T-cell (primary cell): ENCODE measurements at places on chromosomes 1 and 21. TPM values are rescaled to one million over a fixed set of nuclear protein-coding genes. Genes with fewer than 3 reads are reported as not detected.
A peak's percentile ranks its signal among the peaks of the same experiment; 100 is the strongest.

- H3K4me3 ChIP-seq, result peak overlapping the region; percentile 11
- no peaks in the 10 kb centered on the region for H3K27me3 ChIP-seq
- DNase-seq, result no peak
- peaks cover 21% of the 10 kb centered on the region for H3K4me1 ChIP-seq
- peak overlapping the region; percentile 47 for H3K27ac ChIP-seq
Measured at GRCh38 chr1:160781914-160782689, 13.9 kb upstream of the LY9 start.

GRCh38 chr1:82564333-82564732, 763.6 kb downstream of the ADGRL2 start:
- H3K27me3 ChIP-seq, result no peaks in the 10 kb centered on the region
- H3K4me3 ChIP-seq, result no peak overlapping the region
- DNase-seq, result no peak
- H3K36me3 ChIP-seq, result no peaks in the 10 kb centered on the region
- H3K27ac ChIP-seq, result no peak overlapping the region

The LRRC38 gene
- not detected for total RNA-seq

The CRNN gene
- total RNA-seq, result not detected

GRCh38 chr1:180643693-180644092, 11.9 kb downstream of the XPR1 start:
- H3K36me3 ChIP-seq, result no peaks in the 10 kb centered on the region
- no peak for DNase-seq
- no peaks in the 10 kb centered on the region for H3K27me3 ChIP-seq

DNA sequence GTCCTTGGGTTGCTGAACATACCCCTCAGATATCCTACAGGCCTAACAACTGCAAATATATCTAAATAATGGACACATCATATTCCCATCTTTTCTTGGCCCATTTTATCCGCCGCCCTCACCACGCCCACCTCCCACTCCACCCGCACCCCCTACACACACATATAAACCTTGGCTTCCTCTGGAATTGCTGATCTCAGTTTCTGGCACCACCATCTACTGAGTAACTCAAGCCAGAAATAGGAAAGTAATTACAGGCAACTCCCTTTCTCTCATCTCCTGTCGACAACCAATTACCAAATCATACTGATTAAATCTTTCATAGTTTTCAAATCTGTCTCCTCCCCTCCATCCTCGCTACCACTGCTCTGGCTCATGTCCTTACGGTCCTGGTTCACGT, 4.7 kb downstream of the RGS8 start:
- H3K27ac ChIP-seq, result no peak overlapping the region
- H3K36me3 ChIP-seq, result no peaks in the 10 kb centered on the region
- H3K27me3 ChIP-seq, result peaks cover 7% of the 10 kb centered on the region
- no peak overlapping the region for H3K4me3 ChIP-seq
- DNase-seq, result no peak
- no peaks in the 10 kb centered on the region for H3K4me1 ChIP-seq

The OR2T3 gene
- not detected for total RNA-seq

DNA sequence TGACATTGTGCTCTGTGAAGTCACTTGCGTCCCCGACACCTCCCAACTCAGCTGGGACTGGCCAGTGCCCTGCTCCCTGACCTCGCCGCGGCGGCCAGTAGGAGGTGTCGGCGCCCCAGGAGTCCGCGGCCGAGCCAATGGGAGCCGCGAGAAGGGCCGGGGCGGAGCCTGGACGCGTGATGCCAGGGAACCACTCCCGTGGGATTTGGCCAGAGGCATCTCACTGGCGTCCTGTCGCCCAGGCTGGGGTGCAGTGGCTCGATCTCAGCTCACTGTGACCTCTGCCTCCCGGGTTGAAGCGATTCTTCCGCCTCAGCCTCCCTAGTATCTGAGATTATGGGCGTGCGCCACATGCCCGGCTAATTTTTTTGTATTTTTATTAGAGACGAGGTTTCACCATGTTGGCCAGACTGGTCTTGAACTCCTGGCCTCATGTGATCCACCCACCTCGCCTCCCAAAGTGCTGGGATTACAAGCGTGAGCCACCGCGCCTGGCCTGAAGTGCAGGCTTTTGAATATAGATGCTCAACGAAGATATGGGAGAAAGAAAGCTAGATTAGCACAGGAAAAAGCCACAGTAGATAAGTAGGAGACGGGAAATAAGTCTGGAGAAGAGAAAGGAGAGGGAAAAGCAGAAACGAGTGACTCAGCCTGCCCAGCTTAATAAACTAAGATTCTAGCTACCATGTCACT, 38.0 kb downstream of the ZBTB8OS start:
- H3K36me3 ChIP-seq, result no peaks in the 10 kb centered on the region

The NBPF6 gene
- total RNA-seq, result not detected

The ANGPTL7 gene
- not detected for total RNA-seq

The DIO1 gene
- total RNA-seq, result not detected

- no peak overlapping the region for H3K4me3 ChIP-seq
- no peaks in the 10 kb centered on the region for H3K27me3 ChIP-seq
- H3K4me1 ChIP-seq, result no peaks in the 10 kb centered on the region
- no peaks in the 10 kb centered on the region for H3K36me3 ChIP-seq
- H3K27ac ChIP-seq, result no peak overlapping the region
Measured at GRCh38 chr1:215794156-215794555, 227.1 kb downstream of the KCTD3 start.

DNA sequence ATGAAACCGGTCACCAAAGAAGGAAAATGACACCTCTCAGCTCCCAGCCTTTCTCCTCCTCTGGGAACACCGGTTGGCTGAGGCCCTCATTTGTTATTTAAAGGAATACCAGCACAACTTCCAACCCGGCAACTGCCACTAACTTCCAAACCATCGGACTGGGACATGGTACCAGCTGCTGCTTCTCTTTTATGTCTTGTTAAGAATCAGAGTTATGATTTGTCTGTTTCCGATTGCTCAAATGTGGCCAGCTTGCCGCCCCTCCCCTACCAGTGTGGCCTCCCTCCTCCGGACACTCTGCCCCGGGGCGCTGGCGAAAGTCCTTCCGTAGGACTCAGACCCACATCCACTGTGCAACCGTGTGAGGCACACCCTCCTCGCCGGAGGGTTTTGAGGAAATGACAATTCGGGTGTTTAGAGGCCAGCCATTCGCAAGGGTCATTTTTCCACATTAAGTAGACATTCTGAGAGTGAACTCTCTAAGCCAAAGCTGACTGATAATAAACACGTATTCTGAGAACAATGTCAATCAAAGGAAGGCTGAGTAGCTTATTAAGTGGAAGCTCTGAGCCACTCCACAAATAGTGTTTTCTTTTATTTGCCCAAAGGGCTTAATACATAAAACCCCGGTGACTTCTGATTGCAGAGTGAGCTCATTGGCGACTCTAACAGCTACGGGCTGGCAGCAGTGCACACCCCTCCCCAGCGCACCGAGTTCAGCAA, 5.5 kb downstream of the RIPK4 start:
- DNase-seq, result no peak
- H3K27ac ChIP-seq, result no peak overlapping the region
- H3K36me3 ChIP-seq, result no peaks in the 10 kb centered on the region
- H3K4me1 ChIP-seq, result peaks cover 13% of the 10 kb centered on the region
- H3K27me3 ChIP-seq, result peaks cover 73% of the 10 kb centered on the region

DNA sequence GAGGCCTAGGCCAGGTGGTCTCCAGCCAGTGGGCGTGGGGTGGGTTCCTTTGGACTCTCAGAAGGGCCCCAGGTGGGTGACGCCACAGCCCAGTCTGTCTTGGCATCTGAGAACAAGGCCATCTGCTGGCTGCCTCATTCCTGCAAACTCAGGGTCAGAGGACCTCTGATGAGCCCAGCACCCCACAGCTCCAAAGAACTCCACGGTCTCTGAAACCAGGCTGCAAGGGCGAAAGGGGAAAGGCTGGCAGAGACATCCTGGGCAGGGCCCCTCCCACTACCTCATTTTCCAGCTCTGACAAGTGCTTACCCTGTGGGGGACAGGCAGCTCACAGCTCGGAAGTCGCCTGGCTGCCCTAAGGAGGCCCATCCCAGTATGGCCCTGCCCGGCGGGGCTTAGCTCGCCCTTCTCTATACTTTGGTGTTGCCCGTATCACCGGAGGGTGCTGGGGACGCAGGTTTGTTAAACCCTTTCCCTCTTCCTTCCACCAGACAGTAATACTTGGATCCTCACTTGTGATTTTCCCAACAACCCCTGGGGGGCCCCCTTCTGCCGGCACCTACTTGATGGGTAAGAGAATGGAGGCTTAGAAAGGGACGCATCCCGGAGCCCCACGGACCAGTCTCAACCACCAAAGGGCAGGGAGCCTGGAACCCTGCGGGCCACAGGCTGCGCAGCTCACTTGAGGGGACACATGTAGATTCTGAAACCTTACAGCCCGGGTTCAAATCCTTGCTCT, 10.9 kb upstream of the EDN2 start:
- H3K36me3 ChIP-seq, result no peaks in the 10 kb centered on the region
- DNase-seq, result no peak

GRCh38 chr1:115655306-115655663, 13.5 kb downstream of the VANGL1 start:
- H3K4me1 ChIP-seq, result no peaks in the 10 kb centered on the region
- H3K27me3 ChIP-seq, result no peaks in the 10 kb centered on the region
- H3K4me3 ChIP-seq, result no peak overlapping the region

DNA sequence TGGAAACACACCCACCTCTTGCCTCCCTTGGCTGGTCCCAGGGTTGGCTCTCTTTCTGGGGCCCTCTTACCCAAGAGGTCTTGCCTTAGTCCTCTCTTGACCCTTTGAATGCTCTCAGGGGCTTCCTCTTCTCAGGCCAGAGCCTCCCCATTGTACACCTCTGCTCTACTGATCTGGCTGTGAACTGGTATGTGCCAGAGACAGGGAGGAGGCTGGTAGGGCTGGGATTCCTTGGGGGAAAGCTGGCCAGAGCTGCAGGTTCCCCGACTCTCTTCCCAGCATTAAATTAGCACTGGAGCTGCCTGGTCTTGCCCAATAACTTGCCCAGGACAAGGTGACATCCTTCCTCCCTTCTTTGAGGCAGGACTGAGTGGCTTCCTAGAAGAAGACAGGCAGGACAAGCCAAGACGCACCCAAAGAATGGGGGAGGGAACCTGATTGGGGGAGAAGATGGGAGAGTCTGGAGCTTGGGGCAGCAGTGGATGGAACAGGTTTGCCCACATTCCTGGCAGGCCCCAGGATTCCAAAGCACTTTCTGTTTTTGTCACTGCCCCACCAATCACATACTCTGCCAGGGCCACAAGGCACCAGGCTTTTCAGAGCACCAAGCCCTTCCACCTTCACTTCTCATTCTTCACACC, 37.2 kb upstream of the CITED4 start:
- peaks cover 4% of the 10 kb centered on the region for H3K27me3 ChIP-seq
- H3K36me3 ChIP-seq, result no peaks in the 10 kb centered on the region
- H3K27ac ChIP-seq, result no peak overlapping the region
- H3K4me1 ChIP-seq, result no peaks in the 10 kb centered on the region

DNA sequence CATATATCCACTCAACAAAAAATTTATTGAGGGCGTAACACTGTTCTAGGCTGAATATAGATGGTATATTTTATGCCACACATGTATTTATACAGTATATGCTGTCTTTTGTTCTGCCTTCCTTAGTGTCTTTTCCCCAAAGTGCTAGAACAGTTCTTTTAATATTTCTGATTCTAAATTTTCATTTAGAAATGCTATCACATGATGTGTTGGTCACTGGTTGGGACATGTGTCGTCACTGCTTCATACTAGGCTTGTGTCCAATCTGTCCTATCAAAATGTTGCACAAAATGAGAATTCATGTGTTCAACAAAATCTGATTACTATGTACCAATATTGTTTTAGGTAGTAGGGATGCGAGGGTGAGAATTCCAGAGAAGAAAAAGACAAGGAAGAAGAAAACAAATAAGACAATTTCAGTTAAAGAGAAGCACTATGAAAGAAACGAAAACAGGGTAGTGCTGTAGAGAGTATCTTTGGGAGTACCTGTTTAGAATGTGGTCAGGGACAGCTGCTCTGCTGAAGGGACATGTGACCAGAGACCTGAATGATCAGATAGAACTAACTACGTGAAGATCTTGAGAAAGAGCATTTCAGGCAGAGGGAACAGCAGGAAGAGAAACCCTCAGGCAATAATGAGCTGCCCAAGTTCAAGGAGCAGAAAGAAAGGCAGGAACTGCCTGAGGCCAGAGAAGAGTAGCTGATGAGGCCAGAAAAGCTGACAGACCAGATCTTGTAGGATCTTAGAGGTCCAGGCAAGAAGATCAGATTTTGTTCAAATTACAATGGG, 1.3 kb downstream of the KMO start:
- no peak for DNase-seq
- H3K4me1 ChIP-seq, result peaks cover 9% of the 10 kb centered on the region
- no peaks in the 10 kb centered on the region for H3K36me3 ChIP-seq
- no peaks in the 10 kb centered on the region for H3K27me3 ChIP-seq

DNA sequence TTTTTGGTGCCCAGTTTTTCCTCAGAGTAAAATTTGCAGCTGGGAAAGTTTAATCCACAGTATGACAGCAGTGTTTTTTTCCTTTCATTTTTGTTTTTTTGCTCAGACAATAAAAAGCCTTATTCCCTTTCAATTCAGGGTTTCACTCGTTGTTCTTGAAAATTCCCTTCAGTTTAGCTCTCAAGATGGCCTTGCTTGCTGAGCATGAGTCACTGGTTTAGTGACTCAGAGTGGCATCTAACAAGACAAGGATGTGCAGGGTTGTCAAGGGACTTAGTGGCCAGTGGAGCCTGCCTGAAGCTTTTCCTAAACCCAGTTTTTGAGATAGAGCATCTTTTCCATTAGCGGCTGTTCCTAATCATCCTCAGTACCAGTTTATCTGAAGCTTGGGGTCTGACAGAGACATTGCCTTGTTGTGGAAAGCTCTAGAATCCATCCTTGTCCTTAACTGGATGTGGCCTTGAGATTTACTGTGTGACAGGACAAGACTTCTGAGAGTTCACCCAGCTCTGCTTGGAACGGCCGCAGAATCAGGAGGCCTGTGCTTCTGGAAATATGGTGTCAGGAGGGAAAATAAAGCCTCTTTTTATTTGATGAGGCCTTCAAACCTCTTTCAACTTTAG, 48.4 kb upstream of the DNAJC6 start:
- no peak overlapping the region for H3K27ac ChIP-seq
- H3K36me3 ChIP-seq, result no peaks in the 10 kb centered on the region
- peaks cover 16% of the 10 kb centered on the region for H3K27me3 ChIP-seq
- no peak for DNase-seq
- no peak overlapping the region for H3K4me3 ChIP-seq

GRCh38 chr1:15158506-15159165, 5.1 kb downstream of the TMEM51 start:
- no peaks in the 10 kb centered on the region for H3K36me3 ChIP-seq
- H3K27me3 ChIP-seq, result peaks cover 23% of the 10 kb centered on the region
- H3K4me1 ChIP-seq, result peaks cover 21% of the 10 kb centered on the region
- no peak overlapping the region for H3K4me3 ChIP-seq
- H3K27ac ChIP-seq, result no peak overlapping the region
- DNase-seq, result no peak

GRCh38 chr21:15425049-15425448, 304.7 kb upstream of the USP25 start:
- H3K4me1 ChIP-seq, result no peaks in the 10 kb centered on the region
- no peaks in the 10 kb centered on the region for H3K36me3 ChIP-seq
- no peak for DNase-seq

GRCh38 chr1:100306735-100307313, 40.8 kb downstream of the RTCA start:
- no peak for DNase-seq
- no peaks in the 10 kb centered on the region for H3K36me3 ChIP-seq
- no peak overlapping the region for H3K4me3 ChIP-seq
- H3K4me1 ChIP-seq, result no peaks in the 10 kb centered on the region
